ENCODE measurements at places on chromosomes 2 and 18.

DNA sequence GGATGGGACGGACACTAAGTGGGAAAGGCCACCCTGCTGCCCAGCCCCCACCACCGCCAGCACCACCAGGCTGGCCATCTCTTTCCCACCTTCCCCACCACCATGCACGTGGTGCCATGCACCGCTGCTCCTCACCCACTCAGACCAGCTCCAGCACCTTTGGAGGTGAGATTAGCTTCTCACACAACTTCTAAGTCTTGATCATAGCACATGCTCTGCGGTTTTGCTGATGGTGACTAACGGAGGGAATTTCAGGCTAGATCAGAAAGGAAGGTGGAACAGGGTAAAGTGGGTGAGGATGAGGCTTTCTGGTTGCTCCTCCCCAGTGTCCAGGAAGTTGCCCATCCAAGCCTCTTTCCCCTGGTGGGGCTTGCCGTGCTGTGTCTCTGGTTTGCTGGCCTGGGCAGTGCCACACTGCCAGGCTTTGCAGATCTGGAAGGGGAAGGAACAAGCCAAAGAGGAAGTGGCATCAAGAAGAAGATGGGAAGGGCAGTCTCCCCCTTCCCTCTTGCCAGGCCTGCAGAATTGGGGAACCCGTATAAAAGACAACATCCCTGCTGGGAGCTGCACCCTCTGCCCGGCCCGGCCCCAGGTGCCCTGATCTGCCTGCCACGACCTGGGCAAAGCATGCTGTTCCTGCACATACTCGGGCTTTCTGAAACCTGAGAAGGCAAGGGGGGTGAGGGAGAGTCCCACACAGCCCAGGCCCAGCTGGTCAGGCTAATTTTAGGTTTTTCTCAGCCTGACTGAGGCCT, 44.3 kb upstream of the CAB39 start:
- no peak for DNase-seq

- DNase-seq: no peak
These were observed 49.5 kb downstream of the ASB1 start for GRCh38 chr2:238476258-238476657.

GRCh38 chr2:6657136-6657535, 208.6 kb downstream of the CMPK2 start:
- DNase-seq: no peak

- no peak for DNase-seq
These were observed 219.6 kb downstream of the RND3 start for GRCh38 chr2:150267651-150268415.

- DNase-seq: no peak
These were observed 95.0 kb downstream of the TMEM163 start for GRCh38 chr2:134623796-134624195.

- DNase-seq: no peak
These were observed 18.0 kb downstream of the PTPN18 start for GRCh38 chr2:130373808-130374365.

GRCh38 chr2:182650704-182651103, 65.4 kb upstream of the DNAJC10 start:
- no peak for DNase-seq

DNA sequence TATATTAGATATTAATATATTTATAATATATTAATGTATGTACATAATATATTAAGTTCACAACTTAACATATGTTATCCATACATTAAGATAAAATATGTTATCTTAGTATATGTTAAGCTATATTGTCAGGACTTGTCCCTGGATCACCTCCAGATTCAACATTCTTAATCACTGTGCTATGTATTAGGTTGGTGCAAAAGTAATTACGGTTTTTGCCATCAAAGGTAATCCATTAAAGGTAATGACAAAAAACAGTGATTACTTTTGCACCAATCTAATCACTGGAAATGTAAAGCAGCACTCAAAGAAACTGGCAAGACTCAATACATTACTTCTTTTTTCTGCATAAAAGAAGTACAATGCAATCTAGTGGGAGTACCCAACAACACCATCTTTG, 1099.0 kb upstream of the SLC39A10 start:
- no peak for DNase-seq

GRCh38 chr18:38198526-38198925, 632.9 kb upstream of the CELF4 start:
- no peak for DNase-seq

GRCh38 chr2:219334076-219334475, 1.5 kb upstream of the RESP18 start:
- DNase-seq: no peak

DNA sequence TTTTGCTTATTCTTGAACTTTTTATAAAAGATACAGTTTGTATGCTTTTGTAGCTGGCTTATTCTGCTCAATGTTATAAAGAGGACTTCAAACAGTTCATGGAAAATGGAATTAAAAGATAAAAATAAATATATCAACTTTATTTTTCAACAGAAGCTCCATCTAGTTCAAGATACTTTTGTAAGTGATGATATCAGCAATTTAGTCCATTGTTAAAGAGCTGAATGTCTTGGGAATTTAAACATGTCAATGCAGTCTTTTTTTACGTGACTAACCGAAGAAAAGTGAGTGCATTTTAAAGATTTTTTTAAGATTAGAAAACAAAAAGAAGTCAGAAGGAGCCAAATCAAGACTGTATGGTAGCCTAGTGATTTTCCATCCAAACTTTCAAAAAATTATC, 85.4 kb upstream of the CHST9 start:
- DNase-seq: no peak

DNA sequence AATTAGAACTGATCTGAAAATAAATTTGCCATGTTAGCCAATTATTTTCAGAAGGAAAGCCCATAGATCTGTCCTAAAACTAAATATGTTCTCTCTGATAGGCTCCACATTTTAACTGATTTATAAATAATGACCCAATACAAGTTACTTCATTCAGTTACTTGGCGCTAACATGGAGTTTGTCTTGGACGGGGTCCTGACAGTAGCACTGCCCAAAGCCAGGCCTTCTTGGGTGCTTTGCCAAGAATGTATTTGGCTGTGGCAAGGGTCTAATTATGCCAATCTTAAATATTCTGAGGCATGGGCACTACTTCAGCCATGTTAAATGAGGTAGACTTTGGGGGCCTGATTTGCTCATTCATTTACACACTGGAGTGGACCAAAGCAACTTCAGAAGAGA, 135.0 kb upstream of the PKDCC start:
- DNase-seq: no peak

DNA sequence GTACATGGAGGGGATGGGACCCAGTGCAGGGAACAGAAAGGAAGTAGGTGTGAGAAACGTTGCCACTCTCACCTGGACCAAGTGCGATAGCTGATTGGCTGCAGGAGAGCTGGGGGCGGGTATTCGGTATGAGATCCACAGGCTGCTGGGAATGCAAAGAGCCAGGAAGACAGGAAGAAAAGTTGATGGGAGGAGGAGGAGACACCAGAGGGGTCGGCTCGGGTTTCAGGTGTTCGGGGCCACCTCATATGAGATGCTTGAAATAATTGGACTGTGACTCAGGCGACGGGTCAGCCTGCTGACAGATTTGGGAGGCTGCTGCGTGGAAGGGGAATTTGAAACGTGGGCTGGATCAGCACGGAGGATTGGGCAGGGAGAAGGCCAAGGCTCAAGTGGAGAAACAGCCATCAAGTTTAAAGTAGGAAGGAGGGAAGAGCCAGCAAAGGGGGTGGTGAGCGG, 65.1 kb downstream of the MRPS9 start:
- no peak for DNase-seq

DNA sequence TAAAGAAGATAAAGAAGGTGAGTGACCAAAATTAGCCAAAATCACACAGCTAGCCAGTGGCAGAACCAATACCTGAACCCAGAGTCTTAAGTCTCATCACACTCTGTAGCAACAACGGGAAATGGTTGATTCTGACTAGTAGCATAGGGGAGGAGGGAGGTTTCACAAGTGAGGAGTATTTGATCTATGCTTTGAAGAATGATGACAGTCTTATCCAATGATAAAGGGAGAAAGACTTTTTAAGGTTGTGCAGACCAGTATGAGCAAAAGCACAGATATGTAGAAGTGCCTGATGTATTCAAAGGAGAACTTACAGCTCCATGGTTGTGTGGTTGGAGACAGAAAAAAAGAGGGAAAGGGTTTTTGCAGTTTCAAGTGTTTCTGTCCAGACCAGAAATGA, 50.7 kb upstream of the LINC00305 start:
- DNase-seq: no peak

- DNase-seq: no peak
These were observed 101.3 kb downstream of the DNAH7 start for GRCh38 chr2:195967336-195967735.

DNA sequence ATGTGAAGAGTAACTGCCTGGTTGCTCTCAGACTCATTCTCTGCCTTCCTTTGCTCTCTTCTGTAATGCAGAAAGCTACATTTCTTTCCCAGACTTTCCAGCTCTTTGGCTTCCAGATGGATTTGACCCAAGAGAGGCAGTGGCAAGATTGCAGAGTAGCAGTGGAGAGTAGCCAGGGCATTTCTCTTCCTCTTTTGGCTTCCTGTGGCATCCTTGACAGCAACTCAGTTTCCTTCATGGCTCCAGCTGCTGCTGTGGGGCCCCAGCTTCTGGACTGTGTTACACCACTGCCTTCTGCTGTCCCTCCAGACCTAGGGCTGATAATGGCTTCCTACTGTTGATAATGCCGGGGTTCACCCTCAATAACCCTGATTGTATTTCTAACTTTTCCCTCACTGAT, 469.4 kb upstream of the SPRED2 start:
- no peak for DNase-seq

DNA sequence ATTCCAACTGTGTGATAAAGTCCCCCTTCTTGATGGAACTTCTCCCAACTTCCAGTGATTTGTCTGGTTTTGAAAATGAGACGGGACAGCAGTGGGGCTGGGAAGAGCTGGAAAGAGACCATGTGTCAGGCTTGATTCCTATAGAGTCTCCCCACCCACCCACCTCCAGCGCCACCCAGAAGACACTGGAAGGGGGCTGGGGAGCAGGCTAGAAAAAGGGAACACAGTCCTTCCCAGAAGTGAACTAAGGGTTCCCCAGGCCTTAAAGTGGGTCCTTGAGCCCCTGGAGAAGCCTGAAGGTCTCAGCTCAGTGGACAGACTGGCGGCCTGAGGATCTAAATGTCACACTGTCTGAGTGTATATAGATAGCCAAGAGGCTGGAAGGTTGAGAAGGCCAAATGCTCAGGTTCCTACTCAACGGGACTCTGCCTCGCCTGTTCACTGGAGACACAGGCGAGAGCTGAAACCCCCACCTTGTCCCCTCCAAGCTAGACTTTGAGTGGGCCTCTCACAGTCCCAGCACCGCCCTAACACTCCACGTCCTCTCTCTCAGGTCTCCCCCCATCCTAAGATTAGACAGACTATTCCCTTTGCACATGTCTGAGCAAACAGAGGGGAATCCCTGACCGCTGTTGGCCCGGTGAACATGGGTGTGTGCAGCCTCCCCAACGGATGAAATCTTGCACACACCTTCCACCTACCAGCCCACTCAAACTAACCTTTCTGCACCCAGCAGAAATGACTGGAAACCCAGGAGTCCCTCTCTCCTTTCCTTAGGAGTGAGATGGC, 1.6 kb downstream of the PKDCC start:
- no peak for DNase-seq

DNA sequence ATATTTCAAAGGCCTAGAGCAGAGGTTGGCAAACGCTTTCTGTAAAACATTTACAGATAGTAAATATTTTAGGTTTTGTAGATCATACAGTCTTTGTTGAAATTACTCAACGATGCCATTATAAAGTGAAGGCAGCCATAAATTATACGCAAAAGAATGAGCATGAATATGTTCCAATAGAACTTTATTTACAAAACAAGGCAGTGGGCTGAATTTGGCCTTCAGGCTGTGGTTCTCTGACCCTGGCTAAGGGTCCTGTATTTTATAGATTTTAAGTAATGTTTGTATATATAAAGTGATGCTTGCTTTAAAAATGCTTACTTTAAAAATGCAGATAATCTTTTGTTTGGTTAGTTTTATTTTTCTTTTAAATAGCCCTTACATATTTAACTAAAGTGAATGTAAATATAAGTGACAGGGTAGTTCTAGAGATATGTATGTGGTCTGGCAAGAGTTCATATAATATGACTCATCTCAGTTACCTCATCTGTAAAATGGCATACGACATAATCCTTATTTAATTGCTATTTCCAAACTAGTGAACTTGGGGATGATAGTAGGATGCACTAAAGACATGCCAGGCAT, 51.7 kb upstream of the ATP5MC3 start:
- DNase-seq: no peak

DNA sequence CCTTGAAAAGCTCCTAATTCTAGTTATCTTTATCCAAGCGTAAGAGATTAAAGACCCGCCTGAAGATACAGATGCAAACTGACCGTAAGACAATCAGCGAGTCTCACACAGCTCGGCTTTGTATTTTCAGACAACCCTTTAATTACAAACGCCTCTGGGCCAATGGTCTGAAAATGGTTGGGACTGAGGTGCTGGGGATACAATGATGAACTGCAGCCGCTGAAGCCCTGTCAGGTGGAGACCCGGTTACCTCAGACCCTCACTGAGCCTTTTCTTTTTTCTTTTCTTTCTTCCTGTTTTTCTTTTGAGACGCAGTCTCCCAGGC, 715 bp upstream of the CFAP36 start:
- no peak for DNase-seq

DNA sequence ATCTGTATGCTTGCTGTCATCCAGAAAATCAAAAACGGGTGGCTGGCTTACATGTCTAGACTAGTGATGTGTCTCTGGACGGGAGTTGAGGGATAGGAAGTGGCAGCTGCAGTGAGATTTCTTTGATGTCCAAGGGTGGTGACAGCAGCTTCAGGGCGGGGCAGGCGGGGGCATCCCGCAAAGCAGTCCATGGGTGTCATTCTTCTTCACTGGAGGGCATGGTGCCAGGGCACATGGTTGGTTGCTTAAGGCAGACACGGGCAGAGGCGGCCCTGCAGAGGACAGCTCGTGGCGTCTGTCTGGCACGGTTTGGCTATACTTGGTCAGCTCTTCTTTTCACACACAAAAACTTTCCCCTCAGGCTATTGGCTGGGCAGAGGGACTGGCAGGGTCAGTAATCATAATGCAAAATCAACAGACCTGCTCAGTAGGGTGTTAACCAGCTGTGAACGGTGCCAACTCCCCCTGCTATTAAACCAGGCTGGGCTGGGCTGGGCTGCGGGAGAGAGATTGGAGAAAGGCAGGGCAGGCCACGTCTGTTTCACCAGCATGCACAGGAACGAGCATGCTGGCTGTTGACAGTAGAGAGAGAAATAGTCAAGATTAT, 63.7 kb downstream of the COL4A3 start:
- DNase-seq: no peak

- no peak for DNase-seq
These were observed 124.8 kb upstream of the NYAP2 start for GRCh38 chr2:225274751-225275150.

DNA sequence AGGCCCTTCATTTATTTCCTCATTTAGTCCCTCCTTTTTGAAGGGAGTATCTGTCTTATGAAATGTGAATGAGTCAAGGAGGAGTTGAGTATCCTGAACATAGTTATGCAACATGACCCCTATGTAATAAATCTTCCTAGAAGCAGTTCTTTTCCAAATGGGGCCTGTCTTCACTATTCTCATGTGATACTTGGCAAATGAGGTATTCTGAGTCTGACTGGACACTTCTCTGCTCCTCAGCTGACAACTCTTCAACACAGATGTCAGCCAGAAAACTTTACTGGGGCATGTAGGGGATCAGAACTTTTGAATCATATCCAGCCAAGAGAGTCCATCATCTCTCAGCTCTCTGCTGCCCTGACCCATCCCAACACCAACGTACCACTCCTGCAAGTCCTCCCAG, 291.6 kb downstream of the ZNF385B start:
- DNase-seq: no peak

GRCh38 chr18:50783553-50783952, 36.3 kb downstream of the MRO start:
- DNase-seq: no peak

All from stimulated activated CD8-positive, alpha-beta memory T cell treated with anti-CD3 and anti-CD28 coated beads, Interleukin-7, amount 100 ng/mL, for 24 hours (primary cell).